Natural killer cell (primary cell): ENCODE measurements at places on chromosomes 2 and 18. TPM values are rescaled to one million over a fixed set of nuclear protein-coding genes. Genes with fewer than 3 reads are reported as not detected.

DNA sequence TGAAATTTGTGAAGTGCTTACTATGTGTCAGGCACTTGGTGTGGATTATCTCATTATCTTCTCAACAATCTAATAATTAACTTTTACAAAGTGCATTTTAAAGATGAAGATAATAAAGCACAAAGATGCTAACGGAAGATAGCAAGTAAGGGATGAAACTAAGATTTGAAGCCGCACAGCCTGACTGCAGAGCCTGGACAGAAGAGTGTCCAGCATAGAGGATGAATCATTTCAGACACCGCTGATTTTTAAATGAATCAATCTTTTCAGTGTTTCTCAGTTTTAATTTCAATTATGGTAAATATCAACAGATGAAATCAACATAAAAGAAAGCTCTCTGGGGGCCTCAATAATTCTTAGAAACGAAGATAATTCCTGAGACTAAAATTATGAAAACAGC is 24.5 kb upstream of the STAM2 start:
- no peak for DNase-seq

STARD6 gene
- total RNA-seq: not detected

DNA sequence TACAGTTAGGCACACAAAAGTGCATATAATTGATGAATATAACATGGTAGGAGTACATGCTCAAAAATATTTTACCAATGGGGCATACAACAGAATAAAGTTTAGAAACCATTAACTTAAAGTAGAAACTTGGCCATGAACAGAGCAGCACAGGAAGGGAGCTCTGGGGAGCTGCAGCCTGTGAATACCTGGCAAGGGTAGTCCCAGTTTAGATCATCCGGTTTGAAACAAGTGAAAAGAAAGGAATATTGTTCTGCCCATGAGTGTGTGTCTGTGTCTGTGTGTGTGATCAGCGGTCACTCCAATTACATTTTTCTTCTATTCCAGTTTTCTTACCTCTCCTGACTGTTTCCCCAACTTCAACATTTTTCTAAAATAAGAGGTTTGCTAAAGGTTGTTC is 233.0 kb downstream of the ALK start:
- no peak for DNase-seq

DNA sequence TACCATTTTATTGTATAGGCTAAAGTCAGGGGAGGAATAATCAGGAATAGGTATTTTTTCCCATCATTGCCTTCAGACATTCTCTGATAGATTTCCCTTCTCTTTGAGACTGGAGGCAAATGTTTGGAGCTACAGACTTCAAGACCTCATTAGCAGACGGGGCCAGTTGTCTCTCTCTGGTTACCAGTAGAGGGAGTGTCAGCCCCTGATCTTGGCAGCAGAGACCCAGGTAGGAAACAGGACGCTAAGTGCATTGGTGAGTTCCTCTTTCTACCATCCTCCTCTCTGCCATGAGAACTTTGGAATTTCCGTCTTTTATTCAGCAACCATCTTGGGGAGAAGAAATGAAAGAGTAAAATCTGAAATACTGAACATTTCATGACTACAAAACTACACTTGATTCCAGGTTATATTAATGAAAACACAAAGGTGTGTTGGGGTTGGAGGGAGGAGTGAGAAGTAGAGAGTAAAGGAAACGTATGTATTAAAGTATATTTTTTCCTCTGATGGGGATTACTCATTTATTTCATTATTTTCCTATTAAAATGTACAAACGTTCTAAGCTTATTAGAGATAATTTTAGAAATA is 186.2 kb upstream of the GCFC2 start:
- no peak for DNase-seq

FAM228A gene
- total RNA-seq: not detected
